ENCODE measurements at places on chromosomes 5 and 9. TPM values are rescaled to one million over a fixed set of nuclear protein-coding genes. Genes with fewer than 3 reads are reported as not detected.

The EEIG1 gene
- total RNA-seq, result 102 TPM

The SLC22A4 gene
- total RNA-seq, result 6.3 TPM

The NR5A1 gene
- total RNA-seq, result 231 TPM

The GADD45G gene
- total RNA-seq, result 6.8 TPM

The ELAVL2 gene
- not detected for total RNA-seq

The OMD gene
- 0.85 TPM for total RNA-seq

The EIF4E1B gene
- not detected for total RNA-seq

The PCDHAC2 gene
- 1.5 TPM for total RNA-seq

The ISL1 gene
- total RNA-seq, result not detected

The NPM1 gene
- 548 TPM for total RNA-seq

The ZNF169 gene
- 15.0 TPM for total RNA-seq

The RORB gene
- total RNA-seq, result 0.17 TPM

The DMRT3 gene
- not detected for total RNA-seq

The THBS4 gene
- total RNA-seq, result 0.97 TPM

The COQ4 gene
- total RNA-seq, result 37.3 TPM

The RANBP3L gene
- not detected for total RNA-seq

The C9 gene
- not detected for total RNA-seq

The IFNK gene
- total RNA-seq, result not detected

The SNX18 gene
- total RNA-seq, result 82.5 TPM

The TRIM7 gene
- total RNA-seq, result 0.81 TPM
